ENCODE measurements at places on chromosomes 12 and 14. TPM values are rescaled to one million over a fixed set of nuclear protein-coding genes. Genes with fewer than 3 reads are reported as not detected.

The GLS2 gene
- polyA plus RNA-seq, result 1.2 TPM

The DNAI7 gene
- 0.13 TPM for polyA plus RNA-seq

The ZDHHC22 gene
- polyA plus RNA-seq, result not detected

The MMP19 gene
- polyA plus RNA-seq, result 2.1 TPM

The SLCO1B1 gene
- not detected for polyA plus RNA-seq

DNA sequence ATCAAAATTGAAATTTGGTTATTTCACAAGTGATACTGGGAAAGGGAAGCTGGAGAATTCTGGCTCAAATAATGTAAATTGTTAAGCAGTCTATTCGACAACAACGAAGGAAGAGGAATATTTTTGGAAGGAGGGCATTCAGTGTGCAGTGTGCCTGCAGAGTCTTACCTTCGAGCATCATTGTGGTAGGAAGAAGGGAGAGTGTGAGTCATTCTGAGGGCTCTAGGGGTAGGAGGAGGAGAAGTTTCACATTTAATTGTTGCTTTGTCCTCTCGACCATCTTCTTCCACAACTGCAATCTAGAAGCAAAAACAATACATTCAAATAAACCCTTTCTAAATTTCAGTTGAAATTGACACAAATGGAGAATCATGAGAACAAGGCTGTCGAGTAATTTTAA lies 263.0 kb downstream of the ACSS3 start:
- H3K4me1 ChIP-seq, result no peaks in the 10 kb centered on the region
- no peaks in the 10 kb centered on the region for H3K27me3 ChIP-seq
- H3K4me3 ChIP-seq, result no peak overlapping the region
- DNase-seq, result no peak
- H3K27ac ChIP-seq, result no peak overlapping the region

GRCh38 chr14:78227248-78228077 lies 57.3 kb downstream of the NRXN3 start:
- no peaks in the 10 kb centered on the region for H3K4me1 ChIP-seq
- H3K4me3 ChIP-seq, result no peak overlapping the region
- no peaks in the 10 kb centered on the region for H3K36me3 ChIP-seq
- H3K27ac ChIP-seq, result no peak overlapping the region
- no peak for DNase-seq

DNA sequence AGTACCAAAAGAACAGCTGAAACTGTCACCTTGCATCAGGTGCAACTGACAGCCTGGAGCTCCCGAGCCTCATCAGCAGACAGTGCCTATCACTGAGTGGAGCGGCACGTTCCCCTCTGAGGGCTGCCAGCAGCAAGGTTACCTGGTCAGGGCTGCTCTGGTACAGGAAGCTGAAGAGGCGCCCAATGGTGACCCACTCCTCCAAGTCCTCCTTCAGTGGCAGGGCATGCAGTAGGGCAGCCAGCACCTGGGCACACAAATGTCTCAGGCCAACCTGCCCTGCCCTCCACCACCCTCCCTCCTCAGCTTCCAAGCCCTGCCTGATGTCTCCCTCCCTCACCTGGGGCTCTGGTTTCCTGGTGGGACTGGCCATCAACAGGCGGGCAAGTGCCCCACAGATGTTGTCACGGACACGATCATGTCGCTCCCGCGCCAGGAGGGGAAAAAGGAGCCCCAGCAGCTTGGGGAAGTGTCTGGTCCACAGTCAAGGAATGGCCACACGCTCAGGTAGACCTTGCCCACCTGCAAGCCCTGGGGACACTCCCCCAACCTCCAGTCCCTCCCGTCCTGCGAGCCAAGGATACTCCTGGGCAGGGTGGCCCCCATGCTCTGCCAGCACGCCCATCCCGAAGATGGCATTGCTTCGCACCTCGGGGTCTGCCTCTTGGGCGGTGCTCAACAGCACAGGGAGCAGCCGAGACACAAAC lies 7.1 kb downstream of the IPO4 start:
- peaks cover 39% of the 10 kb centered on the region for H3K36me3 ChIP-seq
- DNase-seq, result no peak
- H3K4me1 ChIP-seq, result peaks cover 20% of the 10 kb centered on the region
- H3K27me3 ChIP-seq, result no peaks in the 10 kb centered on the region
- H3K4me3 ChIP-seq, result no peak overlapping the region
- peak overlapping the region; percentile 88 for H3K27ac ChIP-seq

DNA sequence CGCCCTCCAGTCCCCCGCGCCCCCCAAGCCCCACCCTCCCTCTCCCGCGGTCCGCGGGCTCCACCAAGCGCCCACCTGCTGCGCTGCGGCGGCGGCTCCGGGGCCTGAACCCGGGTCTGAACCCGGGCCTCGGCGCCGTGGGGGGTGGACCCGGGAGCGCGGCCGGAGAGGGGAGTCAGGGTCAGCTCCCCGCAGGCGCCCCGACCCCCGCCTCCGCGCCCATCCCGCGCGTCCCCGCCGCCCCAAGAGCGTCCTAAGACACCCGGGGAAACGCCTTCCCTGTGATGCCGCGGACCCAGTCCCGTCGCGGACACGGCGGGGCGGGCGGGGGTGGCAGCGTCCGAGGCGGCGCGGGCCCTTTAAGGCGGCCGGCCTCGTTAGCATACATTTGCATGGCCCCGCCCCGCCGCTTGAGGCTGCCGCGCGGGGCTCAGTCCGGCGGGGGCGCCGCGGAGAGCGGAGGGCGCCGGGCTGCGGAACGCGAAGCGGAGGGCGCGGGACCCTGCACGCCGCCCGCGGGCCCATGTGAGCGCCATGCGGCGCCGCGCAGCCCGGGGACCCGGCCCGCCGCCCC lies at the start of gene MMP17:
TSS of gene MMP17 (plus strand) at position 433 of the 574 bp plus-strand sequence. CDS start at position 535, 102 bp downstream.
- H3K4me3 ChIP-seq, result peak within 1 kb of the TSS; percentile 34
- DNase-seq, result peak; percentile 74
- no peaks in the 10 kb centered on the region for H3K36me3 ChIP-seq
- peak within 1 kb of the TSS; percentile 23 for H3K27ac ChIP-seq
- H3K27me3 ChIP-seq, result peaks cover 18% of the 10 kb centered on the region

DNA sequence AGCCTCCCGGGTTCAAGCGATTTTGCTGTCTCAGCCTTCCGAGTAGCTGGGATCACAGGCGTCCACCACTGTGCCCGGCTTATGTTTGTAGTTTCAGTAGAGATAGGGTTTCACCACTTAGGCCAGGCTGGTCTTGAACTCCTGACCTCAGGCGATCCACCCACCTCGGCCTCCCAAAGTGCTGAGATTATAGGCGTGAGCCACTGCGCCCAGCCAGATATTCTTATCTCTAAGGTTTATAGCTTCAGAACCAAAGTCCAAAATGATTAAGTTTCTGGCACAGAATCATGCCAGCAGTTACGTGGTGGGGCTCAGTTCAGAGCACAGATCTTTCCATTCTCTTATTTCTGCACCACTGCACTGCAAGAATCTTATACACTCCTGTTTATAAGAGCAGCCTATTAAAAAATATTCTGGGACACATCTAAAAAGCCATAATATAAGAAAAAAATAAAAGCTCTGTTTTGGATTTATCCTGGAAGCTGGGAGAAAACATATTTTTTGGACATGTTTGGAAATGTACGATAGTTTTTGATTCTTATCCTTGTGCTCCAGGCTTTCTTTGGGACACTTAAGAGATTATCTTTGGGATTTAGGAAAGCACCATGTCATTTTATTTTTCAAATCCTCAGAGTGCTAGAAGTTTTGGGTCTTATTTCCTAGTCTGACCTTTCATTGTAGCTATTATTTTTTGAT lies 129.6 kb downstream of the LMNTD1 start:
- no peaks in the 10 kb centered on the region for H3K27me3 ChIP-seq
- H3K36me3 ChIP-seq, result no peaks in the 10 kb centered on the region
- H3K4me3 ChIP-seq, result no peak overlapping the region
- no peaks in the 10 kb centered on the region for H3K4me1 ChIP-seq
- H3K27ac ChIP-seq, result no peak overlapping the region
- no peak for DNase-seq

- no peaks in the 10 kb centered on the region for H3K36me3 ChIP-seq
- H3K4me3 ChIP-seq, result no peak overlapping the region
- DNase-seq, result no peak
- H3K27me3 ChIP-seq, result no peaks in the 10 kb centered on the region
- peaks cover 12% of the 10 kb centered on the region for H3K4me1 ChIP-seq
- no peak overlapping the region for H3K27ac ChIP-seq
Observed at GRCh38 chr12:124855275-124855957, 8.2 kb downstream of the SCARB1 start.

- no peak overlapping the region for H3K4me3 ChIP-seq
- no peaks in the 10 kb centered on the region for H3K36me3 ChIP-seq
- H3K4me1 ChIP-seq, result no peaks in the 10 kb centered on the region
- DNase-seq, result no peak
- H3K27ac ChIP-seq, result peak overlapping the region; percentile 7
Observed at GRCh38 chr14:64993266-64993930, 6.7 kb downstream of the FNTB start.

GRCh38 chr12:76591476-76591875 lies 31.9 kb upstream of the OSBPL8 start:
- no peak for DNase-seq
- H3K4me1 ChIP-seq, result no peaks in the 10 kb centered on the region
- no peaks in the 10 kb centered on the region for H3K27me3 ChIP-seq
- H3K27ac ChIP-seq, result no peak overlapping the region
- no peak overlapping the region for H3K4me3 ChIP-seq

- H3K27ac ChIP-seq, result no peak overlapping the region
- no peak overlapping the region for H3K4me3 ChIP-seq
- H3K4me1 ChIP-seq, result no peaks in the 10 kb centered on the region
- no peak for DNase-seq
Observed at GRCh38 chr12:33945438-33945784, 76.9 kb upstream of the ALG10 start.
